ENCODE measurements at places on chromosomes 6 and 20.

GRCh38 chr20:1002682-1003561, 811 bp upstream of the RSPO4 start:
- DNase-seq, result no peak

- no peak for DNase-seq
Measured at GRCh38 chr6:119543332-119543731, 193.8 kb upstream of the MAN1A1 start.

- DNase-seq, result no peak
Measured at GRCh38 chr20:50550531-50550930, 40.3 kb downstream of the PTPN1 start.

DNA sequence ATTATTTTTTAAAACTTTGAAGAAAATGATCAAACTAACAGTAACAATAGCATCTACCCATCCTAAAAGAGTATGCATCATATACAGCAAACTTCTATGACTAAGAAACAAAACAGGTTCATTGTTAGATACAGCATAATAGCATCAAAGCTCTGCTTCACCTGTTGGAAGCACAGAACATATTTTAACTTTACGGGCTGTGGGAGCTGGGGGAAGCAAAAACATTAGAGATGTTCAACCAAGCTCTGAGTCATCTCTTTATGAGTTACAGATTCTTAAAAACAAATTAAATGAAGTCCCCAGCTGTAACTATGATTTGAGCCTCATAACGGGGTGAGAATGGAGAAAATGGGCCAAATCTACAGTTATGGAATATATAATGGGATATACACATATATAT, 63.4 kb downstream of the SYNE1 start:
- no peak for DNase-seq

DNA sequence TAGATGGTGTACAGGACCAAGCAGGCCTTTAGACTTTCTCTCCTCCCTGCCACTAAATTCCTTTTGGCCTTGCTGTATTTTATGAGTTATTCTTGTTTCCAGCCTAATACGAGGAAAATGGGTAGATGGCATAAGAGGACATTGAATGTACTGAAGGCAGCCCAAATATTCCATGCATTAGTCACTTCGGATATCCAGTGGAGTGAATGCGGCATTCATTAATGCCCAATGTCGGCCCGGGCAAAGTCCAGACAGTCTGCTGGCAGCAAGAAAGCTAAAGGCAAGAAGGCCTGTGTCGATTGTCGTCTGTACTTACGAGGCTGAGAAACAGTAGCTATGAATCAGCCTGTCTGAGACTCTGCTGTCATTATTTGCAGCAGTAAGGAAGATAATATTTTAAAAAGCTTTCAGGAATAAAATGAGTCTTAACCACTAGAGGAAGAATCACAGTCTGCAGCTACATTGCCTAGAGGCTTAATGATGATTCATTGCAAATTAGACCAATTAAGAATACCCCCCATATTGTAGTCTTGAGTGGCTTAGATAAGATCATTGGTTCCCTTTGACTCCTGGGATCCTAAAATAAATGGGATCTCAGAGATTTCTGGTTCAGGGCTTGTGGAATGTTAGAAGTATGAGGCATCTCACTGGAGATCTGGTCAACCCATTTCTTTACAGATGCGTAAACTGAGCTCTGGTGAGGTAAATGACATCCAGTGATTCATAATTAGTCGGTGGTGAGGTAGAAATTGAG, 534.1 kb upstream of the JAG1 start:
- DNase-seq, result no peak
